ENCODE measurements at places on chromosomes 6 and 20.

DNA sequence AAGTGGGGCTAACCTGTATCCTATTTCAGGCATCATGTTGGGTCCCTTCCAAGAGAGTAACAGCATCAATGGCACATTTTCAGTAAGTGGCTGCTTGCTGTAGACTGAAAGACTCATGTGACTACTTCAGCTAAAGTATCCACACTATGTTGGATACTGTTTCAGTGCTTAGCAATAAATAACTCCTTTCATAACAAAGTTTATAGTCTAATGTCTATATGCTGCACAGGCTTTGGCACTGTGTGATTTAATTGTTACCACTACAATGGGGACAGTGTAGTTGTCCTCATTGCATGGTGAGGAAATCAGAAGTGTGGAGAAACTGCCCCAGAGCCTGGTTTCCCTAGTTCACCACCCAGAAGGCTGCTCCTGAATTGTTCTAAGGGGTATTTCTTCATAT lies 318.0 kb upstream of the PTCHD4 start:
- no peak for DNase-seq

DNA sequence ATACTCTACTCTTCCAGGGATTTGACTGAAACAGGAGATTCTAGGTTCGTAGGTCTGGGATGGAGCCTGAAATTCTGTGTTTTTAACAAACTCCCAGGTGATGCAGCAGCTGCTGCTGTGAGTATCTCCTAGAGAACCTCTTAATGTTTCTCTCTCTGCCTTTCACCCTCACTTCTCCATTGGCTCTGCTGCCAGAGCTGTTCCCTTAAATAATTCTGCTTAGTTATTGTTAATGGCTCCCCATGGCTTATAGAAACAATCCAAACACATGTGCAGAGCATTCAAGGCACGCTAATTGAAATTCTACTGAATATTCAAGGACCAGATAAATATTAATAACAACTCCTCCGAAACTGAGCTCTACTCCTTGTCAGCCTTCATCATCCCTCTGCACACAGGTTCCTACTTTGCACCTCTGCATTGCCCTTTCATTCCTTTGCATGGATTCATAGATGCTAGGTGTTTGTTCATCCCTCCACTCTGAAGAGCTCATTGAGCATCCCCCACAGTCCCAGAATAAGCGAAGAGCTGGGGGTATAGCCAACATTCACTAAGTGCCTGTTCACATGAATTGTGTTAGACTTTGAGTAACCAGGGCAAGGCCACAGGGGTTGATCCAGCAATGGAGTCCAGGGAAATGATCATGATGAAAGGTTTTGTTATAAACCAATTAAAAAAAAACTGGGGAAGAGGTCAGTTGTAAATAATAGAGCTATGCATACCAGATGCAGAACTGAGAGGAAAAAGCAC lies 488.4 kb upstream of the JAG1 start:
- DNase-seq: no peak

- DNase-seq: no peak
Measured at GRCh38 chr20:63564036-63564810, 9.8 kb downstream of the HELZ2 start.

- no peak for DNase-seq
Measured at GRCh38 chr20:63859166-63859699, 2.1 kb upstream of the ABHD16B start.

Measured in urinary bladder (tissue), 4 donors.